NT2/D1 (cell line): ENCODE measurements at places on chromosomes 6 and 20.

DNA sequence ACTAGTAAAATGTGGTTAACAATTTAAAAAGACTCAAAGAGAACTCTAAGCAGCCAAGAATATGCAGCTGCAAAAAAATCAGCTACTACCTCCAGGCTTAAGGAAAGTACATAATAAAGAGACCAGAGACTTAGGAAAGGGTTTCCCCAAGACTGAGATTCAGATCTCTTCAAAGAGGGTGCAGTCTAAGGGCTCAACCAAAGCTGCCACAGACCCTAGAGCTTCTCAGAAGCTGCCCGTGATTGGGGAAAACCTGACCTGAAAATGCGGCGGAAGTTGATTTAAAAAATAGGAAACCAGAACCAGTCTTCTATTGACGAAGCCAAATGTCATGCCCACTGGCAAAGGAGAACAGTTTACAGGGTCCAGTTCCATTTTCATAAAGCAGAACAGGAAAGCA, 516.8 kb upstream of the MARCKS start:
- DNase-seq = no peak

GRCh38 chr20:49171909-49172308, 16.2 kb downstream of the STAU1 start:
- no peak for DNase-seq

GRCh38 chr6:22952097-22952496, 382.7 kb downstream of the HDGFL1 start:
- DNase-seq = no peak

- DNase-seq = no peak
These were observed 2.3 kb downstream of the BIRC7 start for GRCh38 chr20:63238031-63238430.
